HuH-7 (cell line): ENCODE measurements at places on chromosomes 1 and 21.

GRCh38 chr1:87179851-87180519, 148.7 kb upstream of the LMO4 start:
- DNase-seq: no peak

GRCh38 chr1:226407199-226407496, 745 bp downstream of the PARP1 start:
- no peak for DNase-seq

DNA sequence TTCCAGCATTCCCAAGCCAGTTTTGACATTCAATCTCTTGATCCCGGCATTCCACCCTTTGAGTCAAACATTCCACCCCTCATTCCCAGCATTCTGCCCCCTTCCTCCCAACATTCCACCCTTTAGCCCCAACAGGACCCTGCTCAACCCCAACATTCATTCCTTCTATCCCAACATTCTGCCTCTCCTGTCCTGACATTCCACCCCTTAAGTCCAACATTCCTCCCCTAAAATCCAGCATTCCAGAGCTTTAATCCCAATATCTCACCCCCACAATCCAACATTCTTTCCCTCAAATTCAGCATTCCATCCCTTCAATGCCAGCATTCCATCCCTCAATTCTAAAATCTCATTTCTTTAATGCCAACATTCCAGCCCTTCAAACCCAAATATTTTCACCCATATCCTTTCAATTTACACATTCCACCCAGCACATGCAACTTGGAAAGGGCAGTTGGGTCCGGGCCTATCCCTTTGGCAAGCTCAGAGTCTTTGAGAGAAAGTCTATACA, 22.9 kb downstream of the DDX20 start:
- no peak for DNase-seq

GRCh38 chr1:15217654-15218053, 29.4 kb upstream of the FHAD1 start:
- no peak for DNase-seq

GRCh38 chr21:34840693-34841092, 171.9 kb downstream of the CLIC6 start:
- no peak for DNase-seq

DNA sequence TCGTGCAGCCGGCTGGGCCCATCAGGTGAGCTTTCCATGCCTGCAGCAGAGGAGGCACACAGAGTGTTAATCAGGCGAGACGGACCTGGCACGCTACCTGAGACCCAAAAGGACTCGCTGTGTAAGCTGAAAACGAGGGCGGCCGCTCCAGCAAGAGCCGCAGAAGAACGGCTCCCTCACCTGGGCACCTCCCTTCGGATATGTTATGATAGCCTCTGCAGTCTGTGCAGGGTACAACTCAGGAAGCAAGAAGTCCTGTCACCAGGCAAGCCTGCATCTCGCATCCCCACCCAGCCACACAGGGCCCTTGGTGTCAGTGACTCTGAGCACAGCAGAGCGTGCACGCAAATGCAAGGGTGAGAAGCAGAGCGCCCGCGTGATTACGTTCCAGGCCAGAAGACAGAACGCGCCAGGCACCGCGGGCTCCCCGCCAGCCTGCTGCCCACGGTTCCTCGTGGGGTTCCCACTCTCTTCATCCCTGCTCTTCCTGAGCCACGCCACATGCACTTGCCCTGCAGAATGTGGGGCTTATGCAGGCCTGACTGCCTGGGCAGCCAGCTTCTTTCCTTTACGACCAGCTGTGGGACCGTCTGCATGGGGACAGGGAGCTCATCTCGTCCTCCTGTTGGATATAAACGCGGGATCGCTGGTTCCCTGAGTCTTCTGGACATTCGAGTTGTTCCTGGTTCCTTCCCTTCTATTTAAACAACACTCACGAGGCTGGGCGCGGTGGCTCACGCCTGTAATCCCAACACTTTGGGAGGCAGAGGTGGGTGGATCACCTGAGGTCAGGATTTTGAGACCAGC, 20.2 kb upstream of the LRRC47 start:
- DNase-seq: no peak

GRCh38 chr1:213227458-213227857, 176.4 kb downstream of the RPS6KC1 start:
- DNase-seq: no peak

GRCh38 chr1:78388275-78388674, 102.5 kb upstream of the PTGFR start:
- no peak for DNase-seq

DNA sequence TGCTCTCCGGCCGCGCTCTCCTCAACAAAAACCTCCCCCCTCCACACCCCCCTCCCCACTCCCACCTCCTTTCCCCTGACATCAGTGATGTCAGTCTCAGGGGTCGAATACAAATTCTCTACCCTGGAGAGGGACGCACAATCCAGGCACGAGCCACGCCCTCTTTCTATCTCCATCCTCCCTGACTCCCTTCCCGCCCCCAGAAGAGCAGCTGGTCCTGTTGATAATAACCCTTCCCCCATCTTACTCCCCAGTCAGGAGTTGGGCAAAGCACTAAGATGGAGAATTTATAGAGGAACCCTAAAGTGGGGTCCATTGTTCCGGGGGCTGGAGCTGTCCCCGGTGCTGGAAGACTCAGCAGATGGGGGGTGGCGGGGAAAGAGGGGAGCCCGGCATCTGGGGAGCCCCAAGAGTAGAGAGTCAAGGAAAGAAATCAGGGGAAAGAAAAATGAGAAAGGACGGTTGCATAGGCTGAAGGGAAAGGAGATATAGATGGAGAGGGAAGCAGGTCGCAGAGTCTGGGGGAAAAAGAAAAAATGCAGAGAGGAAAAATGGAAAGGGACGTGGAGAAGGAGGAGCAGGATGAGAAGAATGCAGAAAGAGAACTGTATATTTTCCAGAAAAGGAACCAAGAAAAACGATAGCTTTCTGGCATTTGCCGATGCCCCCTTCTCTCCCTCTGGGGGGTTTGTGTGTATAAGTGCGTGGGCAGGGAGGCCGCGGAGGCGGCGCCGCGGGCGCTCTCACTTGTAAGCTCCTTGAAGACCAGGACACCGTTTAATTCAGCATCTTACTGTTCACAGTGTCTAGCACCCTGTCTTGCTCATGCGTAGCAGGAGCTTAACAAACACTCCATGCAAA, at the start of gene CELF3:
Gene CELF3, minus strand, starts transcription at position 33 of the 861 bp plus-strand sequence. CDS start 783 bp downstream, outside the sequence.
- DNase-seq: no peak

DNA sequence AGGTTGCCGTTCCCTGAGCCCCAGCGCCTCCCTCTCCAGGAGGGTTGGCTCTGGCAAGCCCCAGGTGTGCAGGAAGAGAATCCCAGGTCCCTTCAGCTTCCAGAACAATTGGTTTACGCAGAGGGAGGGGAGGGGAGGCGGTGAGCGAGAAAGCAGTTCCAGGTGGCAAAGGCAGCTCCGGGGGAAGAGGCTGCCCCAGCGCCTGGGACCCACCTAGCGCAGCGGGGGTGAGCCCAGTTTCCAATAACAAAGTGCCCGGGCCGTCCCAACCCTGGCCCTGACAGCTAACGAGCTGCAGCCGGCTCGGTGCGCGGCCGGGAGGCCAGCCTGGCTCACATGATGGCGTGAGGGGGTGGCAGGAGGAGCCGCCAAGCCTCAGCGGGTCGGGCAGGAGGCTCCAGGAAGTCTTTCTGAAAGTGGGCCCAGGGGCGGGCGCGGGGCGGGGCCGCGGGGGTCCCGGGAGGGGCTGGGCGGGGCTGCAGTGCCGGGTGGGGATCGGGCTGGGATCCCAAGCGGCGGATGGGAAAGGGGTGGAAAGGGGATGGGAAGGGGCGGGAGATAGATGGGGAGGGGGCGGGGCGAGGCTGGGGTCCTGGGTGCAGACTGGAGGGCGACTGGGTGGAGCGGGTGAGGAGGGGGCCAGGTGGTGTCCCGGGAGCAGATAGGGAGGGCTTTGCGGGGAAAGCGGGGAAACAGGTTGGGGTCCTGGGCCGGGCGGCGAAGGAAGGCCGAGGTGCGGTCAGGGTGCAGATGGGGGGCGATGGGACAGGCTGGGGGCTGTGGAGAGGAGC, 22.8 kb downstream of the DHRS3 start:
- no peak for DNase-seq

- DNase-seq: peak; percentile 29
These were observed 79.0 kb downstream of the RAVER2 start for GRCh38 chr1:64823691-64824476.

GRCh38 chr1:232384171-232384883, 245.6 kb downstream of the SIPA1L2 start:
- DNase-seq: no peak

DNA sequence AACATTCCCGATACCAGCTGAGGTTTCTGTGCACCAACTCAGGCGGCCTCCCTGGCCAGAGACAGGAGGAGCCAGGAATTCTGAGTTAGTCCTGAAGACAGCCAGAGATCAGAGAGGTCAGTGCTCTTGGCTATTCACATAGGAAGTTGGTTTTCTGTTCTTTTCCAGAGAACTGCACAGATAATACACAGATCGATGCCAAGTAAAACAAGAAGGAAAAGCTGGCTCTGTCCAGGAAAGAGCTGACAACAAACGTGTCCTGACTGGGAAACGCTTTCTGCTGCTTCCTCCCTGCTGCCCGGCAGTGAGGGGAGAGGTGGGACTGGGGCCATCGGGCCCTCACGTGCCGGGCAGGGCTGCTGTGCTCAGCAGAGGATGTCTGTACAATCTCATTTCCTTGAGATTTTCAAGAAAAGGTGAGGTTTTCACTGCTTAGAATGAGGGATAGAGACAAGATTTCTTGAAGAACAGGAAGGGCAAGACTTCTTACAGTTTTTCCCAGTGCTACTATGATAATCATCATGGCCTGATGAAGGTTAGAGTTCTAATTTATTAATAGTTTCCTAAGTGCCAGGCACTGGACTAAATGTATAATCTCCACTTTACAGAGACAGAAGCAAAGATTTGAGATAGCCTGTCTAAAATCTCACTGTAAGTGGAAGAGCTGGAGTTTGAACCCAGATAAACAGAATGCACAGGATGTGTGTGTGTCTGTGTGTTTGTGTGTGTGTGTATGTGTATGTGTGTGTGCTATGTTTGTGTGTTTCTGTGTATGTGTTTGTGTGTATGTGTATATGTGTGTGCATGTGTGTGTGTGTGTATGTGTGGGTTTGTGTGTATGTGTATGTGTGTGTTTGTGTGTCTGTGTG, 211.0 kb upstream of the RAB4A start:
- DNase-seq: no peak

GRCh38 chr1:116682641-116683221, 15.2 kb upstream of the IGSF3 start:
- DNase-seq: no peak

GRCh38 chr1:20334103-20334502, 43.4 kb downstream of the VWA5B1 start:
- no peak for DNase-seq

GRCh38 chr1:5891137-5891536, 101.1 kb downstream of the NPHP4 start:
- no peak for DNase-seq

DNA sequence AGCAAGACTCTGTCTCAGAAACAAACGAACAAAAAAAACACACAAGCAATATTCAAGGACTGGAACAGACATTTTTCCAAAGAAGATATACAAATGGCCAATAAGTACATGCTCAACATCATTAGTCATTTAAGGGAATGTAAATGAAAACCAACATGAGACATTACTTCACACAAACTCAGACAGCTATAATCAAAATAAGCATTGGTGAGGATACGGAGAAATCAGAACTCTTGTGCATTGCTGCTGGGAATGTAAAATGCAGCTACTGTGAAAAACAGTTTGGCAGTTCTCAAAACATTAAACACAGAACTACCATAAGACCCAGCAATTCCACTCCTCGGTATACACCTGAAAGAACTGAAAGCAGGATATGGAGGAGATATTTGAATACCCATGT, 15.4 kb downstream of the NOL9 start:
- no peak for DNase-seq

GRCh38 chr1:102190429-102190828, 193.7 kb upstream of the OLFM3 start:
- DNase-seq: no peak

DNA sequence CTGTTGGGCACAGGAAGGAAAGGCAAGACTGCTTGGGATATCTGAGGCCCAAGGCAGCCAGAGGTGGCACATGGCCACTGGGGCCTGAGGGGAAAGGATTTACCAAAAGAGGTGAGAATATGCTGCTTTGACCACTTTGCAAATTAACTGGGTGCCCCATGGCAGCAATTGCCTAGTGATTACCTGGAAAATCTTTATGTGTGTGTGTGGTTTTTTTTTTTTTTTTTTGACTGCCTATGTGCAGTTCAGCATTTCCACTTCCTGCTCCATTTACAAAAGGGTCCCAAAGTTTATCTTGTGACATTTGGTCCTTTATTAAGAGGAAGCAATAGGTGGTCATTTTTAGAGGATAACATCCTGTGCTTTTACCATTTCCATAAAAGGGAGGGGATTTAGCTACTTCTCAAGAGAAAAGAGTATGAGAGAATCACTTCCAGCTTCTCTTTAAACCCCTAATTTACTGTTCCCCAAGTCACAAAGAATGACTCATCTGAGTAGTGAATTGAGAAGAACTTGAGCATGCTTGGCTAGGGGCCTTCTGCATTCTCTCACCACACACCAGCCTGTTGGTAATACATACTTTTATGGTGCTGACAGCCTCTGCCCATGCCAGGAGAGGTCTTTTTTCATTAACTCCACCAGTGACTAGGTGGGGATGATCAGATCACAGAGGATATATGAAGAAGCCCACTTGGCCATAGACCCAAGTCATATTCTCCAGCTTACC, 52.1 kb downstream of the SYDE2 start:
- DNase-seq: no peak

GRCh38 chr1:229753764-229754551, 127.9 kb downstream of the URB2 start:
- no peak for DNase-seq

DNA sequence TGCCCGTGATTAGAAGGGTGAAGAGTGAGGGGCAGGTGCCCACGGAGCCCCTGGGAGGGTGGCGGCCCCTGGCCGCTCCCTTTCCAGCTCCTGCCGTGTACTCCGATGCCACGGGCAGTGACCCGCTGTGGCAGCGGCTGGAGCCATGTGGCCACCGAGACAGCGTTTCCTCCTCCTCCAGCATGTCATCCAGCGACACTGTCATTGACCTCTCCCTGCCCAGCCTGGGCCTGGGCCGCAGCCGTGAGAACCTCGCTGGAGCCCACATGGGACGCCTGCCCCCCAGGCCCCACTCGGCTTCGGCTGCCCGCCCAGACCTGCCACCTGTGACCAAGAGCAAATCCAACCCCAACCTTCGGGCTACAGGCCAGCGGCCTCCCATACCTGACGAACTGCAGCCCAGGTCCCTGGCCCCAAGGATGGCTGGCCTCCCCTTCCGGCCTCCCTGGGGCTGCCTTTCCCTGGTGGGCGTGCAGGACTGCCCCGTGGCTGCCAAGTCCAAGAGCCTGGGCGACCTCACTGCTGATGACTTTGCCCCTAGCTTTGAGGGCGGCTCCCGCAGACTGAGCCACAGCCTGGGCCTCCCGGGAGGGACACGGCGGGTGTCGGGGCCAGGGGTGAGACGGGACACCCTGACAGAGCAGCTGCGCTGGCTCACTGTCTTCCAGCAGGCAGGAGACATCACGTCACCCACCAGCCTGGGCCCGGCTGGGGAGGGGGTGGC, 22.0 kb downstream of the PANK4 start:
- DNase-seq: no peak
